Activated T-helper 1 cell treated with anti-CD3 and anti-CD28 coated beads, Interleukin-12 subunit alpha, Interleukin-12 subunit beta, Interleukin-2, Interleukin-4 antibody, amounts not matched to agents 30 ng/mL and 10 ng/mL and 1 ng/mL, durations not matched to agents 14 hours and 24 hours and 36 hours (primary cell): ENCODE measurements at places on chromosomes 2 and 18. TPM values are rescaled to one million over a fixed set of nuclear protein-coding genes. Genes with fewer than 3 reads are reported as not detected.

The CRYBA2 gene
- 0.36 TPM in 1 of 2 replicates, not detected in the other for total RNA-seq

The ALPG gene
- total RNA-seq: not detected in 2 replicates

- no peak for DNase-seq
Observed at GRCh38 chr2:75565472-75566462, 5.0 kb upstream of the EVA1A start.

DNA sequence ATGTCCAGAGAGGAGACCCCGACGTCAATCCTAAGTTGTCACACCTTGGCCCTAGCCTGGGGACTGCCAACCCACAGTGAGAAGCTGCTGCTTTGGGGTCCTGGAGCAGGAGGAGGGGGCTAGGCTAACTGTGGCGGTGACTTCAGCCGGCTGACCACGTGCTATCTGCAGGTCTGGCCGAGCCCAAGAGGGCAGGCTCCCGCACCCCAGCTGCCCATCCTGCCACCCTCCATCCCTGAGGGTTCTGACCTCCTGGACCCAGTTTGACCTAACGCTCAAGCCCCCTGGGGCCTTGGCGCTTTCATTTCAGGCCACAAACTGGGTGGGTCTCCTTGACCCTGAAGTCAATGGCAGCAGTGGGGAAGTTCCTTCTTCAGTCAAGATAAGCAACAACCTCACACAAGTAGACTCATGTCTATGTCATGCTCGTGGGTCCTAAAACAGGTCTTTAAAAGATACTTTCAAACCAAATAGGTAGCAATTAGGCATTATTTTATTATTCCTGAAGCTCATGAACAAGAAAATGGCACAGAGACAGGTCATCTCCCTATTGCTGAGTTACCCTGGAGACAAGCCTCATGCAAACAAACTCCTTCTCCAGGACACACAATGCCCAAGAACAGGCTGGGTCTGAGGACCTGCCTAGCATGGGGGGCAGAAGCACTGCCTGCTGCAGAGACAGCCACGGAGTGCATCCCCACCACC is 2.3 kb downstream of the HES6 start:
- no peak for DNase-seq

The NABP1 gene
- 51.0 and 58.4 TPM in 2 replicates for total RNA-seq

The ANKRD12 gene
- 61.3 and 62.2 TPM in 2 replicates for total RNA-seq

DNA sequence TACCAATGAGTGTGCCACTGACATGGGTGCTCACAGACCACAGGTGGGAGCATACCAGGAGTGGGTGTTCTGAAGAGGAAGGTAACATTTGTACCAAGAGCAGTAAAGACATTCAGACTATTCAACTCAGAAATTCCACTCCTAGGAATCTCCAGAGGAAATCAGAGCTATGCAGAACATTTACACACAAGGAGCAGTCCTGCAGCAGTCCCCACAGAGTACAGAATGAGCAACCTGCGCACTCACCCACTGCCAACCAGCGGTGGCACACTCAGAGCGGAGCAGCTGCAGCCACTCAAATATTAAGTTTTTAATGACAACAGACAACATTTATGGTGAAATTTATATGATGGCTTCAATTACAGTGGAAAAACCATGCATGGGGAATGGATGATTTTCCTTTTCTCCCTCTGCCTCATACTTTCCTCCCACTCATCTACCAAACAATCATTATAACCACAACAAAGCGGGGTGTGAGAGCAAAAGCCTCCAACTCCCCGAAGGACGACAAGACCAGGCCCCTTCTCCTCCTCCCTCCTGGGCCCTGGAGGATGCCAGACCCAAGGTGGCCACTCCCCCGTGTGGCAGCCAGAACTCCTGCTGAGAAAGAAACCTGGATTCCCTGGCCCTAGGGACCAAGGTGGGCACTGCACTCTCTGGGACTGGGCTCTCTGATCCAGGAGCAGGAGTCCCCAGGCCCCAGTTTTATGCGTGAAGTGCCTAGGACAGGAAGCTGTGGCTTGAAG is 5.4 kb downstream of the HS6ST1 start:
- DNase-seq: no peak

GRCh38 chr18:44941516-44941915 is 260.8 kb downstream of the SETBP1 start:
- no peak for DNase-seq

GRCh38 chr18:50194631-50195532 is at the start of gene MYO5B:
Gene MYO5B, minus strand, starts transcription at chr18:50195147. Its CDS starts 354 bp downstream, at chr18:50194793.
- DNase-seq: peak; percentile 24

DNA sequence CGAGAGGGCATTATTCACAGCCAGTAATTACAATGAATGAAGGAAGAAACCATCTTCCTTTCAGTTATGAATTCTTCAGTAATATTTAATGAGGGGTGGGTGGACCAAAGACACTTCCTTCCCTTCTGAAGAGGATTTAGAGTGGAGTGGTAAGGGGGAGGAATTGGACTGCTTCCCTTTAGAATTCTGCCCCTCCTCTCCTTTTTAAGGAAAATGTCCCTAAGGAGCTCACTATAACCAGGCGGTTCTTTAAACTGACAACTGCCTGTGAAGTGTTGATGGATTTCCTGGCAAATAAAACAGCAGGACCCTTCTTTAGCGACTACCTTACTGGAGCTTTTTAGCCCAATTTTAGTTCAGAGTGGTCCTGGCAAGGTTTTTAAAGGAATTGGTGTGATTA is 86.4 kb downstream of the LIMS1 start:
- DNase-seq: no peak

DNA sequence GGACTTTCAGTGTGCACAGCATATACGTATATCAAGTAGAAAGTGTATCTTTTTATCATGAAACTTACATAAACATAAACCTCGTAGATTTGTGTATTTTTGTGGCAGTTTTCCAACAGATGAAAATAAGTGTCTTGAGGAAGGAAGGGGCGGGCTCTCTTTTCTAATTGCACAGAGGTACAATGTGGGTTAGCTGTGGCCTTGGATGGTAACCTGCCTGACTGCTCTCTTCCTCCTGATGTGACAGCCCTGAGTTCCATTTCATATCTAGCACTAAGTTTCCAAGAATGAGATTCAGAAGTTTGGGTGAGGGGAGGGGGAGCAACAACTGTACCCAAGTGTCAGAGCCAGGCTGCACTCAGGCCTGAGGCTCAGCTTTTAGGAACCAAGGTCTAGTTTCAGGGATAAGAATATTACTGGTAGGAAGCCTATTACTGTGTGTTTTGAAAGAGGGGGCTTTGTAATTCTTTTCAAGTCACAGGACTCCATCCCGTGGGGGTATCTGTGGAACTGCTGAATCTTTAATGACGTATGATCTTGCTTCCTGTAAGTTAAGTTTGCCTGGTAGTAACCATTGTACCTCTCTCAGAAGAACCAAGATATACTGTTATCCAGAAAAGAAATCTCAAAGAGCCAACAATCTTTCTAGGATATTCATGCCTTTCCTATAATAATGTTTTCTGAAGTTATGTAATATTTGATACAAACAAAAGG is 483.7 kb downstream of the PTPRM start:
- DNase-seq: no peak

The MAP3K19 gene
- total RNA-seq: not detected in 2 replicates

The SOWAHC gene
- 0.24 and 0.31 TPM in 2 replicates for total RNA-seq

GRCh38 chr2:232276084-232276732 is 102.3 kb upstream of the ALPP start:
- DNase-seq: no peak

DNA sequence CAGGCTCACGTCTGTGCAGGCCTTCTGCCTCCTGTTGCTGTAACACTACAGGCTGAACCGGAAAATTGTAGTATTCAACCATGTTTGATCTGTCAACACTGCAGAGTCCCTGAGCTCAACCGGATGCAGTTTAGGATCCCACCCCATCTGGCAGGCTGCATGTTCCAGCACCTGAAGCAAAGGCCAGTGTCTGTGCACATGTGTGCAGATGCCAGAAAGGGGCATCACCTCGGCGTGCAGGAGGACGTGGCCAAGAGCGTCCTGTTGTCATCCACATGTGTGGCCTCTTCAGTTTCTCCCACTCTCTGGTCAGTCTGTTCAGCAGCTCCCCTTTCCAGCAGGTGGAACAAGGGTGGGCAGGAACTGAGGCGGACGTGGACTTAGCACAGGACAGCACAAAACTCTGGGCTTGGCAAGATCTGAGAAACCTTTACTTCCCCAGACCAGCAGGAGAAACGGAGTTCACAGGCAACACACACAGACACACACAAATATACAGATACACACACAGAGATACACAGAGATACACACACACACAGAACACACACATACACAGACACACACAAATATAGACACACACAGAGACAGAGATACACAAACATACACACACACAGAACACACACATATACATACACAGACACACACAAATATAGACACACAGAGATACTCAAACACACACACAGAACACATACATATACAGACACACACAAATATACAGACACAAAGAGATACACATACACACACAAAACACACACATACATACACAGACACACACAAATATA is 111.3 kb downstream of the NDUFA10 start:
- DNase-seq: no peak

- no peak for DNase-seq
Observed at GRCh38 chr2:95353055-95353575, 49.4 kb upstream of the FAHD2A start.

The IL18RAP gene
- total RNA-seq: 37.1 and 38.4 TPM in 2 replicates

DNA sequence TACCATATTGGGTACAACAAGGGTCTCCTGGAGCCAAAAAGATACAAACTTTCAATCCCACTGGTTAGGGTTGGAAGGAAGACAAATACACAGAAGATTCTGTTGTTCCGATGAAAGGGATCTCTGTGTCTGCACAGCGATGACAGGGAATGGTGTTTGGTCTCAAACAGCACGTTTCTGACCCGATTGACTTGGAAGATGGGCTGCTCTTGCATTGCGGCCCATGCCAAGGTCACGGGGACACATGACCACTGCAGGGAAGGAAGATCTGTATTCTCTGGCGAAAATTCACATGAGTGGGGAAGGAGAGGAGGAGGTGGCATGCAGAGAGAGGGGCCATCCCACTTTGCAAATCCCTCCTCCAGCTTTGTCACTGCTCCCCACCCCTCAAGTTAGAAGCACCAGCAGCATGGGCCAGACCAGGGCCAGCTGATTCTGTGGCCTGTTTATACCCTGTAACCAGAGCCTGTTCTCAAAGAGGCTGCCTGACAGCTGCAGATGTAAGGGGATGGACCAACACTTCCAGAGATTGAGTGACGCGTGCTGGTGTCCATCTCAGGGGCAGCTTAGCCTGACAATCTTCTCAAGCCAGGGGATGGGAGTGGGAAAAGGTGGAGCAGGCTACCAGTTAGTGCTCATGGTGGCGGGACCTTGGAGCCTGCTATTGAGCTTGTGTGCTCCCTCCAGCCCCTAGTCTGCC is 57.2 kb downstream of the TNP1 start:
- DNase-seq: no peak

- no peak for DNase-seq
Observed at GRCh38 chr2:224426656-224427055, 24.7 kb upstream of the FAM124B start.

- DNase-seq: no peak
Observed at GRCh38 chr18:59555995-59556659, 141.1 kb downstream of the CCBE1 start.

The UGT1A10 gene
- not detected in 2 replicates for total RNA-seq

DNA sequence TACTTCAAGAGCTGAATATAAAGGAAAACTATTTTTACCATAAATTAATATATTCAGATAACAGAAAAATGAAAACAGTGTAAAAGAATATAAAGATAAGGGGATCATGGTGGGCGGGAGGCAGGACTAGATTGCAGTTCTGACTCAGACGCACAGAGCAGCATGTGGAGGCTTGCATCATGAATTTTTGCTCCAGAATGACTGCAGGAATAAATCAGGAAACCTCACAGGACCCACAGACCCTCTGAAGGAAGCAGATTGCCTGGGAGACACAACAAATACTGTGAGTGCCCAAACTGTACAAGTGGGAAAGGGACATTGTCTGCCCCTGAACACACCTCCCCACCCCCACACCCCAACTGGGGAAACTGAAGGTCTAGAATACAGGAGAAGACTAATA is 19.2 kb upstream of the SIGLEC15 start:
- no peak for DNase-seq

The TMEM17 gene
- total RNA-seq: 0.15 and 0.23 TPM in 2 replicates

The TCF23 gene
- not detected in 2 replicates for total RNA-seq

GRCh38 chr2:217799563-217800432 is 203.0 kb downstream of the TNS1 start:
- DNase-seq: no peak
